CD4-positive, alpha-beta memory T cell (primary cell): ENCODE measurements at places on chromosomes 13 and 19.

DNA sequence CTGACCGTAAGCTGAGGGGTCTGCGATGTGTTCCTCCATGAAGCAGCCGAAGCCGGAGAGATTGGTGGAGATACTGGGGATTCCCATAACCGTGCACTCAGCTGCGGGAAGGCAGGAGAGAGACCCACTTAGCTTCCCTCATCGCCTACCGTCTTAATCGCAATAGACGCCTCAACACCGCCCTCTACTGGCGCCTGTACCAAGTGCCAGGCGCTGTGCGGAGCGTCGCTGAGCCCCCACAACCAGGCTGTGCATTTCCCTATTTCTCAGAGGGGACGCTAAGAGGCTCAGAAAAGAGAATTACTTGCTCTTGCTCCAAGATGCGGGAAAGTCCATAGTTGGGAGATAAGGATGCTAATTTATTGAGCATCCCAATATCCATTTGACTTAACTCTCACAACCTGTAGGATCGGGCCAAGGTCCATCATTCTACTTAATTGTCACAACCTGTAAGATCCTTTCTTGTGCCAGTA is 5.8 kb downstream of the FTL start:
- DNase-seq = peak; percentile 77

- DNase-seq = no peak
Observed at GRCh38 chr13:109874484-109875454, 88.4 kb upstream of the IRS2 start.

GRCh38 chr13:112133499-112134390 is 66.8 kb downstream of the SOX1 start:
- DNase-seq = no peak

DNA sequence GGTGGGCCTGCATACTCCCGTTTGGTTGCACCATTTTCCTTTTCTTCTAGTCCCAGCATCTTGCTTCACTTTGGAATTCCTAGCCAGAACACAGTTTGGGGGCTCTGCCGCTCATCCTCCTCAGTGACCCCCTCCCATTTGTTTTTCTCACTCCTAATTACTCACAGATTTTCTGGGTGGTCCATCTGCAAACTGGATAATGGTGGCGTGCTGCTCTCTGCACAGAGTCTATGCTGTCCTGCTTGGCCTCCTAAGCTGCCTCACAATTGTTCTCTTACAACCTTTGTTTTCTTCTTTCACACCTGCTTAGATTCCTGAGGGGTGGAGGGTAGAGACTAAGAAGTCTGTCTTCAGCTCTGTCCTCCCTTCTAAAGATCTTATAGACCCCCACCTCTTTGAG is 80.8 kb downstream of the SHISA2 start:
- DNase-seq = no peak

DNA sequence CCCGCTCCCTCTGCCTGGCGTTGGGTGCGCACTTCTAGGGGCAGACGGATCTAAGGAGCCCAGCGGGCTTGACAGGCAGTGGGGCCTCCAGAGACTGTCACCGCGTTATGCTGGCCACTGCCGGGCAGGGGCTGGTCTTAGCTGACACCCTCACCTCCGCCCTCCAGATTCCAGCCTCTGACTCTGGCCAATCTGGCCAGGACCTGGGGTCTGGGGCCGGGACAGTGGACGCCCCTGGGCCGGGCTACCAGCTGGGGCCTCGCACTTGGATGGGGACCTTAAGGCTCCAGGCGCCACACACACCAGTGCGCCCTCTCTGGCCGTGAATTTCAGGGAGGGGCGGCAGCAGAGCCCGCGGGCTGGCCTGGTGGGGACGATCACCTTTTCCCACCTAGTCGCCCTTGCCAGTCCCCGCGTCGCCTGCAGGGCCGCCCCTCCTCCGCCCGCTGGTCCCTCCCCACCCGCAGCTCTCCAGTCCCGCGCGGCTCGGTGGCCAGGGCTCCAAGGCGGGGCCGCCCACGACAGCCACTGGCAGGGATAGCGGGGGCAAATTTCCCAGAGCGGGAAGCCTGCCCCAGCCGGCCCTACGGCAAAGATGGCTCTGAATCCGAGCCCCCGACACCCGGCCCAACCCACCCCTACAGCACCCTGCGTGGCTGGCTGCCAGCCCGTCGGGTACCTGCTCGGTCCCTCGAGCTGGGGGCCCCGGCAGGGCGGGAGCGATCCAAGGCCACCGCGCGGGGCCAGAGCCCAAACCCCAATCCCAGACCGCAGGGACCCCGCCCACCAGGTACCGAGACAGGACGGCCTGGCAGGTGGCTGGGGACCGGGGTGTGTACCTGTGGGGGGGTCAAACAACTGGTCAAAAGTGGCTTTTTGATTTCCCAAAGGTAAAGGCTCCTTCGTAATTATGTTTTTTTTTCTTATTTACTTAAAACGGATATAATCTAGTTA is 6.1 kb upstream of the ZNF98 start:
- DNase-seq = no peak

- DNase-seq = no peak
Observed at GRCh38 chr19:43675269-43675879, 5.4 kb upstream of the PLAUR start.

DNA sequence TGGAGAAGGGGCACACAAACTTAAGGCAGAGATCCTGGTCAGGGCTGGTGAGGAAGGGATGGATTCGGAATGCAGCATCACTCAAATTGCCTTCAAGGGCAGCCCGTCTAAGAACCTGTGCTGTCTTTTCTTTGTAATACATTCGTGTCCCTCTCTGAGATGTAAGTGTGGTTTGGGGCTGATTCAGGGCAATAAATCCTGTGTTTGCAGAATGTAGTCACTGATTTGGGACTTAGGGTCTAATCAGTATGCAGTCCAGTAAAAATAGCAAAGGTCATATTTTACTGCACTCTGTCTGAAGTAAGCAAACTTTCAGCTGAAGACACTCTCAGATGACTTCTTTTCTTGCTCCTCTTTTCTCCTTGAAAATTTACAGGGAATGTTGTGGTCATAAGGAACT is 93.8 kb upstream of the C1QTNF9B start:
- no peak for DNase-seq

DNA sequence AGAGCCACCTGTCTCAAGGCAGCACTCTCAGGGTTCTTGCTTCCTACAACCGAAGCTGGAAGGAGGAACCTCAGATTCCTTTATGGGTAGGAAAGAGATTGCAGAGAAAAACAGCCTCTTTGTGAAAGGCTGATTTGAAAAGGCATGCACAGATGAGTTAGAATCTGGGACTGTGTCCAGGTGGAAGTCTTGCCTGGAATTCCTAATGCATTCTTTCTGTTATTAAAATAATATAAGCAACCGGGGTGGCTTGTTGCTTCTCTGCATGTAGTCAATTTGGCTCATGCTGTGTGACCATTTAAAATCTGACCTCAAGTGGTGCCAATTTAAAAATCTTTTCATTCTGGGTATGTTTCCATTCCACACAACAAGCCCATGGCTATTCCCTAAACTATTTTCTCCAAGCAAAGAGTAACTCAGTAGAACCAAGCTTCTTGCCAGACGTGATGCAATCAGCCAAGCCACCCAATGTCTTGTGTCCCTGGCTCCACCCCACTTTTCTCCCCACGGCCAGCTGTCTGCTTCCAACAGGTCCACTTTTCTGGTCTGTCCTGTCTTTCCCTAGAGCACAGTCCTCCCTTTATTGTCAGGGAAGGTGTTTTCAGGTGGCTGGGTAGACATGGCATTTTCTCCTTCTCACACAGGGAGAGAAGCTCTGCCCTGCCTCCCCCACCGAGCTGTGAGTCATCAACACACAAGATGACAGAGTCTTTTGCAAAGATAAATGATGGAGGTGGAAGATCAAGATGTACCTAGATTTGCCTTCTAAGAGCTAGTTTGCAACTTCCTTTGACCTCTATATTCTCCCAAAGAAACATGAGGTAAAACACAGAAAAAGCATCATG is 394.3 kb downstream of the FOXO1 start:
- no peak for DNase-seq

GRCh38 chr13:48962281-48962680 is 13.4 kb upstream of the FNDC3A start:
- DNase-seq = no peak

GRCh38 chr13:107462501-107462900 is 752.8 kb downstream of the LIG4 start:
- no peak for DNase-seq

GRCh38 chr13:109481040-109481439 is 305.3 kb downstream of the IRS2 start:
- DNase-seq = no peak

DNA sequence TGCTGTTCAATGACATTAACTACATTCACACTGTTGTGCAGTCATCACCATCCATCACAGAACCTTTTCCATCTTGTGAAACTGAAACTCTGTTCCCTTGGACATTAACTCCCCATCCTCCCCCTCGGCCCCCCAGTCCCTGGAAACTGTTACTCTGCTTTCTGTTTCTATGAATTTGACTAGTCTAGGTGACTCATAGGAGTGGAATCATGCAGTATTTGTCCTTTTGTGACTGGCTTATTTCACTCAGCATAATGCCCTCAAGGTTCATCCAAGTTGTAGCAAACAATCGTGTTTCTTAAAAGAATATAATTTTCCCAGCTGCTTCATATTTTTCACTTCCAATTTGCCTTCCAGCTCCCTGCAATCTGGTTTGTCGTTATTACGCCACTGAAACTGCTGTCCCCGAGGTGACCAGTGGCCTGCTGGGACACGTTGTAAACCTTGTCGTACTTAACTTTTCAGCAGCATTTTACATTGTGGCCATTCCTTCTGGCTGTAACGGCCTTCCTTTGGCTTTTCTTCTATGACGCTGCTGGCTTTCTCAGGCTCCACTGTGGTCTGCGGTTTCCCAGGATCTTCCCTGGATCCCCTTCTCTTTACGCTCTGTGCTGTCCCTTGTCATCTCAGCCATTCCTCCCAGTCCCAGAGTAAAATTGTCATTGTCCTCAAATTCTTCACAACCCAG is 74.0 kb downstream of the DHRS12 start:
- DNase-seq = no peak

DNA sequence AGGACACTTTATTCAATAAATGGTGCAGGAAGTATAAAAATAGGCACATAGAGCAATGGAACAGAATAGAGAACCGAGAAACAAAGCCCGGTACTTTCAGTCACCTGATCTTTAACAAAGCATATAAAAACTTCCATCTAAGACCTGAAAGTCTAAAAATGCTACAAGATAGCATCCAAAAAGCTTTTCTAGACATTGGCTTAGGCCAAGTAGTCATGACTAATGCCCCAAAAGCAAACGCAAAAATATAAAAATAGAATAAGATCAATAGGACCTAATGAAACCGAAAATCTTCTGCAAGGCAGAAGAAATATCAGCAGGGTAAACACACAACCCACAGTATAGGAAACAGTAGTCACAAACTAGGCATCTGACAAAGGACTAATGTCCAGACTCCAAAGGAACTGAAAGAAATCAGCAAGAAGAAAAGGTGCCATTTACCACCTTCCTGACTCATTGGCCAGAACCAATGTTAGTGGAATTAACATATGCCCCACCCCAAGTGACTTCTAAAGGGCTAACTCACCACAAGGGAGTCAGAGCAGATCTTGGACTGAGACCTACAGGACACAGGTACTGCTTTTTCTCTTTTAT is 40.8 kb upstream of the CEACAM21 start:
- DNase-seq = no peak

DNA sequence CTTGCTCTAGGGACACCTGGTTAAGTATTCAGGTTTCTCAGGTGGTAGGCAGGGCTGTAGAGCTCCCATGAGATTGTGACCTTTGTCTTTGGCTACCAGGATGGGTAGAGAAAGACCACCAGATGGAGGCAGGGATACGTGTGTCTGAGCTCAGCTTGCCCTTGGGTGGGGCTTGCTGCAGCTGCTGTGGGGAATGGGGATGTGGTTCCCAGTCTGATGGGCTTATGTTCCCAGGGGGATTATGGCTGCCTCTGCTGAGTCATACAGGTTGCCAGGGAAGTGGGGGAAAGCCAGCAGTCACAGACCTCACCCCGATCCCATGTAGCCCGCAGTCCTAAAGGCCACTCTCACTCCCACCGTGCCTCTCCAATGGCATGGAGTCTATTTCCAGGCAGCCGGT is 659.9 kb upstream of the KLF12 start:
- DNase-seq = no peak

DNA sequence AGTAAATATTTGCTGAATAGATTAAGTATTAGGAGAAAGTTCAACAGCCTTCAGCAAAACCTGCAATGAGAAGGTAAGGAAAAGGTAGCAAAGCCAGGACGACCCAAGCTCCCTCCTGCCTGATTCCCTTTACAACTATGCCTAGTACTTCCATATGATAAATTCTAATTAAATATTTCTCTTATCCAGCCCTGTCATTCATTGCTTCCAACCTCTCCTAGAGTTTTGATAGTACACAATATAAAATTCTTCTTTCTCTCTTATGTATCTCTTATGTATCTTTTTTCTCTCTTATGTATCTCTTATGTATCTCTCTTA is 187.2 kb downstream of the DCT start:
- no peak for DNase-seq

DNA sequence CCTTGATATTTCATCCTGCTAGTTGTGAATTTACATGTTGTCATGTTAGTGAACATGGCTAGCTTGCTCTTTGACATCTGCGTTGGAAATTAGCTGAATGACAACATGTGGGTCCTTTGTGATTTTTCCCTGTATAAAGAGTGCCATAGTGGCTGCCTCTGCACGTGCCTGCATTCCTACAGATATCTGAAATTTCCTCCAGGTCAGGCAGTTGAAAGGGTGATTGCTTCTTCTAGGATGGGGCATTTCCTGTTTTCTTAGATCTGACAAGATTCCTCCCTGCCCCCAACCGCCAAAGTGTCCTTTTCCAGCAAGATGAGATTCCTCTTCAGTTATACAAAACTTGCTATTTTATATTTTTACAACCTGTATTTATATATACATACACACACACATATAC is 8.8 kb downstream of the ZNF525 start:
- no peak for DNase-seq

DNA sequence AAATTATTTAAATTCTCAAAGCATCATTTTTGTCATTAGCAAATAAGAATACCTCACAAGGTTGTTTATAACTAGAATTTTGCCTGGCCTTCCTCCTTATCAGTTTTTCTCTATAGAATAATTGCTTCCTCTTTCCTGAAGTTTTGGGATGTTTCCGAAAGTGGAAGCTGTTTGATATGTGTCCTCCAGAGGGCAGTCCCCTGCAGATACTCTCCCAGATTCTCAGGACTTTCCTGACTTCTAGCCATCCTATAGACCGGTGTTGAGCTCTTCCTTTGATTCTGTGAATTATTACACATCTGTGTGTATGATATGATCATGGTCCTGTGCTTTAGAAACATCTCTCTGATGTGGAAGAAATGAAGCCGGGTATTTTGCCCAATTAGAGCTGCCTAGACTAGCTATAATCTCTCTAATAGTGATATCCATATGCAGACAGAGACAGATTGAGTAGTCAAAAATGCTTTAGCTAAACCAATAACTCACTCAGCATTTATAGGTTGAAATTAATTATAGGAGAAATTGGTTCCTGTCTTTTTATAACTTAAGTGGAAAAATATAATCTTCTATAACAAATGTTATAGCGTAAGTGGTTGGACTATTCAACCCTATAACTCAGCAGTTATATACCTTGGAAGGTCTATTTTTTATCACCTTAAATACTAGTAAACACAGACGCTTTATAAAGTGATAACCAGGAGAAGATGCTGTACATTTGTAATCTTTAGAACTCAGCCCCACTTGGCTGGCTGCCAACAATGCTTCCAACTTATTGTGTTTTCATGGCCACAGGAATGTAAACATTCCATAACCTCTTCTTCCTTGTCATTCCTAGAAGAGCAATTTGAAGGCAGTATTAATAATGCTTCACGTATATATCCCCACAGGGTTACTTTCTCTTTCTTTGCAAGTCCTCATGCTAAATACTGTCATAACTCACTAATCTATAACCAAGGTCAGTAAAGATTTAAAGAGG is 201.0 kb upstream of the RXFP2 start:
- DNase-seq = no peak
